ENCODE measurements at places on chromosomes 5 and 9. TPM values are rescaled to one million over a fixed set of nuclear protein-coding genes. Genes with fewer than 3 reads are reported as not detected.

GRCh38 chr5:177987326-177987725 lies 8.7 kb downstream of the PROP1 start:
- no peak for DNase-seq

ZBTB5 gene
- total RNA-seq: 8.0 TPM

DNA sequence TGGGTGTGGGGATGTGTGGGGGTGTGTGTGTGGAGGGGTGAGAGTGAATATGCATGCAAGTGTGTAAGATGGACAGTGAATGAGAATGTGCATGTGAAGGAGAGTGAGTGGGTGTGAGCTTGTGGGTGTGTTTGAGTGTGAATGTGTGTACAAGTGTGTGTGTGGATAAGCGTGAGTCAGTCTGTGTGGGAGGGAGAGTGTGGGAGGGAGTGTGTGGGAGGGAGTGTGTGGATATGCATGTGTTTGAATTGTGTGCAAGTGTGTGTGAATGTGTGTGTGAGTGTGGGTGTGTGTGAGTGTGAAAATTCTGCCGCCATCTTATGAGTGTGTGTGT lies 3.7 kb upstream of the SCGB3A1 start:
- no peak for DNase-seq

DNA sequence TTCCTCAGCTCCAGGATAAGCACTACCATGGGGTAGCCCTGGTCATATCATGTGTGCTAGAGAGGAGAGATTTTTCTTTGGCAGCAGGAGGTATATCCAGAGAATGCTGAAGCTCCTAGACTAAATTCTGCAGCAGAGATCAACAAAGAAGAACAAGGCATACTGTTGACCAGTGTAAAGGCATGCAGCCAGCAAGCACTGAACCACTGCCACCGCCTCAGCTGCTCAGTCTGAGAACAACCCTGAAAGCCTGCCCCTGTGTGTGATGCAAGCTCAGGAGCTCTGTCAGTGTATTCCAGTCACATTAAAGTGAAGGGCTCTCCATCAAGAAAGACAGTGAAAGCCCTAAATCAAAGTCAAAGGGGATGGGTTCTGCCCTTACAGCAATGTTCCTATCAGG lies 439.5 kb upstream of the CD180 start:
- DNase-seq: no peak

DNA sequence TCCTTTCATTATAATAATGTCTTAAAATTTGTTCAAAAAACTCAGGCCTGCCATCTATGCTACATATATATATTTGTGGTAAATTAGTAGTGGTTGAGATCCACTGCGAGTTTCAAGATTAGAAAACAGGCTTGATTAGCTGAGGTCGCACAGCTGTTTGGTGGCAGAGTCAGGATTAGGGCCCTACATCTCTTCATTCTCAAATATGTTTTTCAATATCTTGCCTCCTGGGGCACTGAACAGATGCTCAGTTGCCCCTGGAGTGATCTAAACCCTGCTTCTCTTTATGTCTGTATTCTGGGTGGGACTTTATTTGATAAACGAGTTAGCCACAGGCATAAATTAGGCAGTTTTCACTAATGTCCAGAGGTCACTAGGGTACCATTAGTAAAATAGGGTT lies 27.8 kb upstream of the CEP120 start:
- DNase-seq: no peak

GRCh38 chr5:154962494-154962893 lies 21.6 kb downstream of the MRPL22 start:
- no peak for DNase-seq

PPP3R2 gene
- total RNA-seq: not detected

UNC5A gene
- total RNA-seq: not detected

DNA sequence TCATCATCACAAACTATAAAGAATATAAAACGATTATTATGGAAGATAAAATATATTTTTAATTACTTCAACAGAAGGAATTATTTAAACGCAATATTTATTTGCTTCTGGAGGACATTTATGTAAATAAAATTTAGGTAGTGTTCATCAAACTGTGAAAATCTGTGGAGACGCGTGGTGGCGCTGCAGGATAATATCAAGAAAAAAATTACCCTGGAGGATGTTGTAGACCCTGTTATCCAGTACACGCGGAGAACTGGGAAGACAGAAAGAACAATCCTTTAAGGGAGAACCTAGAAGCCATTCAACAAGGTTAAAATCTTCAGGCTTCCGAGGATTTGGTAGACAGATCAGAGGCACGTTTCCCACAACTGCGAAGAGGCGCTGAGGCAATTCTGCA lies at the start of gene PCDHB12:
TSS of gene PCDHB12 (plus strand) at position 242 of the 400 bp plus-strand sequence. CDS start 189 bp downstream, outside the sequence.
- DNase-seq: peak; percentile 20

GRCh38 chr5:144142139-144142823 lies 28.2 kb downstream of the YIPF5 start:
- peak; percentile 23 for DNase-seq

- DNase-seq: no peak
Measured at GRCh38 chr9:109466623-109467590, 31.2 kb downstream of the PTPN3 start.

MAST4 gene
- total RNA-seq: 0.69 TPM

GRCh38 chr9:121841771-121842611 lies 190.6 kb downstream of the DAB2IP start:
- no peak for DNase-seq

POU5F2 gene
- 0.58 TPM for total RNA-seq

GRCh38 chr9:72334658-72335337 lies 30.2 kb downstream of the ZFAND5 start:
- no peak for DNase-seq

DNA sequence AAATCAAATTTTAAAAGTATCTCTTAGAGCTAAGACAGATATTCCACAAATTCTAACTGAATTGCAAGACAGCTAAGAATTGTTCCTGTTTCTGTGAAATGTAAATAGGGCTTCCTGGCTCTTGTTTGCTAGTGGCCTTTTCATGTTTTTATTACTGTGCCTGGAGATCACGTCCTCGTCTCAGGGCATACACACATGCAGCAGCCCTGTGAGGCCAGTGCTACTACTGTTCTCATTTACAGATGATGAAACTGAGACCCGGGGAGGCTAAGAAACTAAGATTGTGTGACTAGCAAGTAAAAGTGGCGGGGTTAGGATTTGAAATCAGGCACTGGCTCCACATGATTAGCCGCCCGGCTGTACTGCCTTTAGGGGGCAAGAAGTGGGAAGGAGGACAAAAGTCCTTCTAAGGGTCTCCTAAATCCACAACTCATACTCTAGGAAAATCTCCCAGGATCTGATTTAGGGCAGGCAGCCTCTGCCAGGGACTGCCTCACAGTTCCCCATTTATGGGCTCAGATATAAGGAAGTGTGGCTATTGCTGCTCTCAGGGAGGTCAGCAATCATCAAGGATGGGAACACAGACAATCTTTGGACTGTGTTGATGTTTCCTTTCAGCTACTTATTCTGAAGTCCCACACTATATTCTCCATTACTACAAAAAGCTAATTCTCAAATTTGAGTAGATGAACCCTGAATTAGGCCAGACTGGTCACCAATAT lies 7.9 kb downstream of the PRUNE2 start:
- DNase-seq: no peak

DNA sequence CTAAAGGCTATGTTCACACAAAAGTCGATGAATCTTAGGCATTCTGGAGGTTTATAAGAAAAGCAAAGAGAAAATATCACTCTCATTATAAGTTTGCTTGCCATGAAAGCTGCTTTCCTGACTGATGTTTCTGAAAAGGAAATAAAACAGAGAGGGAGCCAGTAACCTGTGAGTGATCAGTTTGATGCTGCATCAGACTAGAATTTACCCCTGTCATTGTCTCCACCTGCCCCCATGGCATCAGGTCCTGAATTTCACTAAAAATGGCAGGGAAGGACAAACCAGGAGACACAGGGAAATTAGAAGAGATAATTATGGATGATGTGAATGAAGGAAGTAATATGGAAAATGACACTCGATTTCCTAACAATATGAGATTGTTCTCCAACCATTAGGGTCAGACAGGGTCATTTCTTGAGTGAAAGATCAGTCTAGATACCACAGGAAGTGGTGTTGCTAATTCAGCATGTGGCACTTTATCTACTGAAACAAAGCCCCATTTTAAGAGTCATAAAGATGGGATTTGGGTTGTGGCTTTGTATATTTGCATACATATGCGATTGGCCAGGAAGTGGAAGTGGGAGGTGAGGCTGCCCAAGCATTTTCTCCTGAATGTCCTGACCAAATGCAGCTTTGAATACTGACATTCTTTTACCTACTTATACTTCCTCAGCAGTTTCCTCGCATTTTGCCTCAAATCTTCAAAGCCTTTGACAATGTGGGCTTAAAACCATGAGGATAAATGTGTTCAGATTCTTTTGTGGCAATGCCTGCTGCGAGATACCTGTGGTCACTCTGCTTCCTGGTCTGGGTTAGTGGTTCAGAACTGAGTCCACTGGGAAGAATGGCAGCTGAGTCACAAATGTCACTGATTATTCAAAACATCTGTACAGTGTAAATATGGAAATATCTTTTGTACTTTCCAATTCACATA lies 29.7 kb downstream of the MEGF10 start:
- no peak for DNase-seq

DNA sequence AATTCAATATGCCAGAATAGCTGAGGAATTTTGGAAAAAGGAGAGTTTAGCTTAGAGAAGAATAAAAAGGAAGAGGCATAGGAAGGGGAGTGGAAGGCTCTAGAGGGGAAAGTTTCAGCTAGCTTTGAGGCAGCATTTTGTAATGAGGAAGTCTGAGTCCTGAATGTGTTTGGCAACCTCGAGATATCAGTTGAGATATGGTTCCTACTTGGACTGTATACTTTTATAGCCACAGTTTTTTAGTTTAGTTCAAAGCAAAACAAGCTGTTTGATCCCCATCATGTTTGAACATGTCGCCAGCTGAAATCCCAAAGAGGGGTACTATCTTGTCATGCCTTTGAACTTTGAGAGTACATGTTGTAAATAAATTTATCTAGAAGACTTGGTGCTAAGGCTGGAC lies 559.0 kb upstream of the FTMT start:
- DNase-seq: no peak

TRIM23 gene
- 13.9 TPM for total RNA-seq

GRCh38 chr5:167361795-167362194 lies 929.6 kb upstream of the WWC1 start:
- DNase-seq: peak; percentile 54

GRCh38 chr5:83331842-83332241 lies 139.7 kb upstream of the VCAN start:
- DNase-seq: no peak

GRCh38 chr5:54673523-54674225 lies 156.1 kb downstream of the SNX18 start:
- no peak for DNase-seq
